H7 (cell line): ENCODE measurements at places on chromosomes 7 and 10.

DNA sequence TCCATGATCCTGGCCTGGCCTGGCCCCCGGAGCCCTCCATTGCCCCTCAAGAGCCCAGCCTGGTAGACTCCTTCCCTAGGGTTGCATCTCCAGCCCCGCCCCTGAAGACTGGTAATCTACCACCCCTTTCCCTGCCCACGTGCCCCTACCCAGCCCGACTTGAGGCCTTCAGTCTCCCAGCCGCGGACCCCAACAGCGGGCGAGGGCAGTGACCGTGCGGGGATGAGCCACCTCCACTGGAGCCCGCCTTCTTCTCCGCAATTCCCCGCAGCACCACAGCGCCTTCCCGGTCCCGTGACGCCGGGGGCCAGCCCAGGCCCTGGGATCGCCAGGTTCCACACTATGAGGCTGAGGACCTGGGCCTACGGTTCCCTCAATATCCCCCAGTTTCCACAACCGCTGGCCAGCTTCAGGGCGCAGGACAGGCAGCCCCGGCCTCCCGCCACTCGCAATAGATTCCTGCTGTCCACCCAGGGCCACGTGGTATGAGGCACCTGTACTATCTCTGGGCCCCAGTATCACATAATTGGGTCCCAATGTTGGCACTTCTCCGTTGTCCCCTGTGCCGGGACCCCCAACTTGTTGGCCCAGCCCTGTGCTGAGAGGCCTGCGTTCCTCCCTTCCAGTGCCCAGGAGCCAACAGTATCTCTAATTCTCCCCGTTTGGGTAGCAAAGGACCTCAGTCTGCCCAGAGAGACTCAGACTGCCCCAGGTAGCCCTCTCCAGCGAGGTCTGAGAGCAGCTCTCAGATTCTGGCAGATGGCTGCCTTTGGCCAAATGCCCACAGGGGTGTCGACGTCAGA, 1.1 kb upstream of the GPRIN2 start:
- peak; percentile 87 for DNase-seq

GRCh38 chr7:92934096-92934495, 97.7 kb upstream of the CDK6 start:
- DNase-seq = no peak

GRCh38 chr10:92719991-92720830, 30.5 kb downstream of the HHEX start:
- DNase-seq = no peak

GRCh38 chr7:117929237-117929636, 56.0 kb upstream of the CTTNBP2 start:
- DNase-seq = no peak

- DNase-seq = no peak
These were observed 20.4 kb downstream of the TEX36 start for GRCh38 chr10:125662584-125662983.

DNA sequence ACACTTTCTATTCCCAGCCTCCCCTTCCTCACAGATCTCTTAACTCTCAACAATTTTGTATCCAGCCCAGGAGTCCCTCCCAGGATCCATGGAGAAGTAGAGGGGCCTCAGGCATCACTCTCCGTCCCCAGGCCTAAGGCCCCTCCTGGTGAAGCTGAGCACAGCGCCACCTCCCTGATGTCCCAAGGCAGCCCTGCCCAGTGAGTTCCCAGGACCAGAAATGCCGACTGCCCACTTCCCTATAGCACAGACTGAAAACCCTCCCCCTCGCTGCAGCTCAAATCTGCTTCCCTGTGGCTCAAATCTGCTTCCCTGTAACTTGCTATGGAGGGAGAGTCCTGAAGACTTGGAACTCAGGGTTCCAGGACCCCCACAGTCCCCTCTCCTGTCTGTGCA, 35.6 kb downstream of the YKT6 start:
- peak; percentile 85 for DNase-seq

DNA sequence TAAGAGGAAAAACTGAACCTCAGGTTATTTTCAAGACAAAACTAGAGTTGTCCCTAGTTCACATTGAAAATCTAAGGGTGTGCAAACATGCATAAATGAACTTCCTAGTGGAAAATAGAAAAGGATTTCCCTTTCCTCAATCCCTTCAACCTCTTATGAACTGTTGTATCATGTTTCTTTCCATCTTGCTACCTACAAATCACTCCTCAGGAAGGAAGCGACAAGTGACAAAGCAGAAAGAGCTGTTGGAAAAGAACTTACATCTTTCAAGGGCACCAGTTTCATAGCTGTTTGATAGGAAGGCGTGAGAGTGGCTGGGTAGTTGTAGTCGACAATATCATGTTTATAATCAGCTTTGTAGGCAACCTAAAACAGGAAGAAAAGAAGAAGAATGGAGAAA, 23.9 kb downstream of the NRAP start:
- DNase-seq = no peak

GRCh38 chr7:157542068-157543021, 205.5 kb downstream of the DNAJB6 start:
- DNase-seq = peak; percentile 61

DNA sequence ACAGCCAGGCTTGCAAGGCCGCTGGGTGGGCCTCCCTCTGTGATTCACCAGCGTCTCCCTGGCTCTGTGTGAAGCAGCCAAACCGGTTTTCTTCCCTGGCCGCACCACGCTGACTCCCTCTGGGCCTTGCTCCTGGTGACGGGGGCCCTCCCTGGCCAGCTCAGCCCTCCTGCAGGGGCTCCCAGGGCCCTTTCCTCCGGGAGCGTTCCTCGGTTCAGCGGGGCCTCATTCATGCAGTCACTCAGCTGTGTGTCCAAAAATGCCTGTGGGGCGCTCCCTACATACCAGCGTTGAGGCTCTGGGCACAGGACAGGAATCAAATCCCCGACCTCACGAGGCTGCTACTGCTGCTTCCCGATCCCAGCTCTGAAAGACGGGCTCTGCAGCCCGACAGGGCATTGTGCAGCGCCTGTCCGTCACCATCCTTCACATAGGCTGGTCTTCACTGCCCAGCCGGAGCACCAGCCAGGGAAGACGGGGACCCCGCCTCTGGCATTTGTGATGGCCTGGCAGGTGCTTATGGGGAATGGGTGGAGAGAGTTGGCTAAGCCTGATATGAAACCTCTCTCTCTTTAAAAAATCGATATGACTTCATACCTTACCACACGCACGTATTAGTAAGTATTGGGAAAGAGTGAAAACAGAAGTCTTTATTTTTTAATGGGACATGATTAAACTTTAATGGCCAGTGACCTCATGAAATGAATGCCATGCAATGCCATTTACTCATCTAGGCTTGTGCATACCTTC, 110.0 kb upstream of the SHH start:
- peak; percentile 72 for DNase-seq

- DNase-seq = no peak
These were observed 55.3 kb upstream of the KAT6B start for GRCh38 chr10:74771054-74771453.
